ENCODE measurements at places on chromosomes 16 and 17.

GRCh38 chr16:61654962-61655361 is 381.3 kb downstream of the CDH8 start:
- DNase-seq, result no peak

- DNase-seq, result no peak
Measured at GRCh38 chr16:30997725-30998711, 12.4 kb downstream of the STX1B start.

- peak; percentile 69 for DNase-seq
Measured at GRCh38 chr16:52191531-52192134, 355.3 kb downstream of the TOX3 start.

GRCh38 chr17:51722994-51723393 is 435.5 kb downstream of the CA10 start:
- DNase-seq, result no peak

GRCh38 chr17:33980193-33980592 is 274.9 kb upstream of the CCL2 start:
- no peak for DNase-seq

GRCh38 chr16:49504023-49504364 is 130.4 kb downstream of the C16orf78 start:
- DNase-seq, result peak; percentile 42

DNA sequence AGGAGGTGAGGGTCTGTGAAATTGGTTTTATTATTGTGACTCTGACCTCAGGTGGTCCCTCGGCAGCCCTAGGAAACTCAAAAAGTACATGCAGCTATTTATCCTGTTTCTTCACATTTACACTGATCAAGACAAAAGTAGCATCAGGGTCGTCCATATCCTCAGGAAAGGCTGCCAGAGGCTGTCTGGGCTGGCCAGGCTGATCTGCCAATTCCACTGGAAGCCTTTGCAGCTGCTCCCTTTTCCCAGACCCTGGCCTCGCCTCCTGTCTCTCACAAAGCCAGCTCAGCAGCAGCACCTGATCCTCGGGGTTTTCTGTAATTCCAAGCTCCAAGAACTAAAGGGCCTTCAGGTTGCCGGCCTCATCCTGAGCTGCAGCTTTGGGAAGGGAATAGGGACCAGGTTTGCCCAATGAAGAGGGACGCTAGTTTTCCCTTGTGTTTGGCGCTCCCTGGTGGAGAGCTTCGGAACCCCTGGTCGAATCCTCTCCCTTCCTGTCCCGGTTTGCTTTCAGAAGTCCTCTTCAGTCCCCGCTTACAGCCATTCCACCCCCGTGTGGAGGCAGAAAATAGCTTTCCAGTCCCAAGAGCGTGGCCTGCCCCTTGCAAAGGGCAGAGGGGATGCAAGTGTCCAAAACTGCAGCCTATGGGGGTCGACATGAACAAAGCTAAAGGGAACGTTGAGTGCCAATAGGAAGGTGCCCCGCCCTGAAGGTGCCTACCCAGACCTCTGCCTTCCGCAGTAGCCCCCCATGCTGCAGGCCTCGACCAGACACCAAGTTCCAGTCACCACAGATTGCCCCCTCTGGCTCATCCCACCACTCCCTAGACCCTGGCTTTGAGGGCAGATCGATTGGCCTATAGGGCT is 13.4 kb downstream of the MFSD6L start:
- DNase-seq, result peak; percentile 46

DNA sequence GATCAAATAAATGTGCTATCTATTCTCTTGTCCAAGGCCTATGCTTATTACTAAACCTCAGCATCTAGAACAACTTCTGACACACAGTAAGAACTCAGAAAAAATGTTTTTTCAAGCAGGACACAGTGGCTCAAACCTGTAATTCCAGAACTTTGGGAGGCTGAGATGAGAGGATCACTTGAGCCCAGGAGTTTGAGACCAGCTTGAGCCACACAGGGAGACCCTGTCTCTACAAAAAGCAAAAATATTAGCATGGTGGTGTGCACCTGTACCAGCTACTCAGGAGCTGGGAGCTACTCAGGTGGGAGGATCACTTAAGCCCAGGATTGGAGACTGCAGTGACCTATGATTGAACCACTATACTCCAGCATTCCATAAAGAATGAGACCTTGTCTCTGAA is 32.5 kb downstream of the USP32 start:
- no peak for DNase-seq

DNA sequence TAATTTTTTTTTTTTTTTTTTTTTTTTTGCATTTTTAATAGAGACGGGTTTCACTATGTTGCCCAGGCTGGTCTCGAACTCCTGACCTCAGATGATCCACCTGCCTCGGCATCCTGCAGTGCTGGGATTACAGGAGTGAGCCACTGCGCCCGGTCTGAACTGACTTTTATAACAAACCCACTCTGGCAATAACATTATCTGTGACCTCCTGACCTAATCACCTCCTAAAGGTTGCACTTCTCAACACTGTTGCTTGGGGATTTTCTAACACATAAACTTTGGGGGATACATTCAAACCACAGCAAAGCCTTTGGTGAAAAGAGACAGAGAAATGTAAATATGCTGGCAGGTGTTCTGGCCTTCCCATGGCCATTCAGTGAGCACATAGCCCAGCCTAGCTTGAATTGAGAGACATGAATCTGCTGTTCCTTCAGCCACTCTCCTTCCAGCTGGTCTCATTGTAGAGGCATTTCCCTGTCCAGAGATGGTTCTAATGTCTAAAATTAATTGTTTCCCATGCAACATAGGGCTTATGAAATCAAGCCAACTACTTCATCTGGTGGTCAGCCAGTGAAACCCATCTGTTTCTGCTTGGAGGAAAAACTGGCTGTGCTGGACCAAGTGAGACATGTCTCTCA is 28.3 kb downstream of the LYRM1 start:
- DNase-seq, result no peak

DNA sequence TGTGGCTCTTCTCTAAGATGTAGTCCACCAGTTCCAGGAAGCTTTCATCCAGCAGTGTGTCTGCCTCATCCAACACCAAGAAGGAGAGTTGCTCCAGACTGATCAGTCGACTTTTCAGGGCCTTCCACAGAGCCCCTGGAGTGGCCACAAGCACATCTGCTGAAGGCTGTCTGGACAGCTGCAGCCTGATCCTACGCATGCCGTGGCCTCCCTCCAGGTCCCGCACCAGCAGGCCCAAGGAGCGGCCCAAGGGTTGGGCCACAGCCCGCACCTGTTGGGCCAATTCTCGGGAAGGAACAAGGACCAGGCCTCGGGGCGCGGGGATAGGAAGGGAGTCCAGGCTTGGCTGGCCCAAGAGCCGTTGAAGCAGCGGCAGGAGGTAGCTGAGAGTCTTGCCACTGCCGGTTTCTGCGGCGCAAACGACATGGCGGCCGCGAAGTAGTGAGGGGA is 729 bp downstream of the DDX28 start:
- no peak for DNase-seq

DNA sequence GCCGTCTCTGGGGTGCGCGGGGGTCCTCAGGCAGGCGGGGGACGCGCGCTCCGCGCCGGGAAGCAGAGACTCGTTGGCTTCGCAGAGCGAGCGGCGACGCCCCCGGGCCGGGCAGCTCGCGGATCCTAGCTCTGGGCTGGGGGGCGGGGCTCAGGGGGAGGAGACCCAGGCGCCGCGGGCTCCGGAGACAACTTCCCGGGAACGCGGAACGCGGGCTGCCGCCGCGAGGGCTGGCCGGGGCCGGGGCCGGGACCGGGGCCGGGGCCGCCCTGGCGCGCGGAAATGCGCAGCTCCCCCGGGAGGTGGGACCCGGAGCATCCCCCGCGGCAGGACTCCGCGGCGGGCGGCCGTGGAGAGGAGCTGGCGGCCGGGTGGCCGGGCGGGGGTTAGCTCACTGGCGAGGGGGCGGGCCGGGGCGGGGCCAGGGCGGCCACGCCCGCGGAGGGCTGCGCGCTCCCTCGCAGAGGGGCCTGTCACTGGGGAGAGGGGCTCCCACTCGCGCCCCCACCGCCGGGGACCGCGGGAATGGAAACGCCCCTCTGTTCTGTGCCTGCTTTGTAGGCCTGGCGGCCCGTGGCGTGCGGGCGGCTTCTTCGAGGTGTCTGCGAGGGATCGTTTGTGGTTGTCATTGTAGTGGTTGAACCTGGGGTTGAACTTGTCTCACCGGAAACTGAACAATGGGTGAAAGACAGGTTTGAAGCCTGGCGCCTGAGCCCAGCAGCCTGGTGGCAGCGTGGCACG is at the start of gene GAS7:
Gene GAS7 (minus strand): TSS at position 98 of the 741 bp plus-strand sequence.
- peak; percentile 81 for DNase-seq

DNA sequence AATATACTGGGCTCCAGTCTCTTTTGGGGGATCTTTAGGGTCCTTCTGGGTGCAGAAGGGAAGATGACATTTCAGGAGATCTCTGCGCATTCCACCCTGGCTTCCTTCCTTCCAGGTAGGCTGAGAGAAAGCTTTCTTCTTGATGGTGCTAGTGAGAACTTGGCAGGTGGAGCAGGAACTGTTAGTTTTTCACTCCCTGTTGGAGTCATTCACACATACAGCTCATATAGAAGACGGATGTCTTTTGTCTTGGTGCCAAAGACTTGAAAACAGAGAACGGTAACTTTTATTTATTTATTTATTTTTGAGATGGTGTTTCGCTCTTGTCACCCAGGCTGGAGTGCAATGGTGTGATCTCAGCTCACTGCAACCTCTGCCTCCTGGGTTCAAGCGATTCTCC is 43.9 kb downstream of the PITPNC1 start:
- no peak for DNase-seq

DNA sequence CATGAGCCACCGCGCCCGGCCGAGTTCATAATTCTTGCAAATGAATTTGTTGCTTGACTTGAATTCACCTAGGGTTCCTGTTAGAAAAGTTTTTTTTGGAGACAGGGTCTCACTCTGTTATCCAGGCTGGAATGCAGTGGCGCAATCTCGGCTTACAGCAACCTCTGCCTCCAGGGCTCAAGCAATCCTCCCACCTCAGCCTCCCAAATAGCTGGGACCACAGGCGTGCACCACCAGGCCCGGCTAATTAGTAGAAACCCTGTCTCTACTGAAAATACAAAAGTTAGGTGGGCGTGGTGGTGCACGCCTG is 99.8 kb downstream of the MYH11 start:
- DNase-seq, result no peak

DNA sequence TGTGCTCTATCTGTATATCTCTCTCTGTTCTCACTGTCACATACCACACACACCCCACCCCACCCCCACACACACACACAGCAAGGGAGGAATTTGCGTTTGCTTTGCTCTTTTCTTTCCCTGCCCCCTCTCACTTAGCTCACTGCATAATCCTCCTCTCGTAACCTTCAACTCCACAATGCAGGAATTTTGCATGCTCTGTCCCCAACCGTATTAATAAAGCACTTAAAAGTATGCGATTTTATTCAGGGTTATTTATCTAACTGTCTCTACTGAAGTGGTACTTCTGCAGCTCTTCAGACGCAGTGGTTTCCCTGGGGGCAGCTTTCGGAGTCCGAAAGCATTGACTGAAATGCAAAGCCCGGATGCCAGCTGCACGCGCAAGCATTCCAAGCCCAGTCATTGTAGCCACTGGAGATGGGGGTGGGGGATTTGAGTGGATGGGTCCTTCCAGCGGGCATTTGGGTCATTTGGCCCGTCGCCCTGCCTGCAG is 105.4 kb upstream of the RBFOX1 start:
- no peak for DNase-seq

DNA sequence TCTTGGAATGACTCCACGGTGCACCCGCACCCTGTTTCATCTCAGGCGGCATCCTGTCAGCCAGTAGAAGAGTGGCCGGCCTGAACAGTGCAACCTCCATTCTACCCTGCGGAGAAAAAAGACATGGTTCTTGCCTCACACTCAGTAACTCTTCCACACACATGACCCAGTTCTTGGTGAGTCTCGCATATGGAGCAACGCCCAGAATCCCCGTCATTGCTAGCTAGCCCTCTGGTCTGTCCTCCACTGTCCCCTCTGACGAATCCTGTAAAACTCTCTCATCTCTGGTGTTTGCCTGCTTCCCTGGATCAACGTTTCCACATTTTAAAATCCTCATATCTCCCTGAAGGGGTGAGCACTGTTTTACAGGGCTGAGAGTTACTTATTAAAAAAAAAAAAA is 4.2 kb upstream of the RDM1 start:
- DNase-seq, result no peak

DNA sequence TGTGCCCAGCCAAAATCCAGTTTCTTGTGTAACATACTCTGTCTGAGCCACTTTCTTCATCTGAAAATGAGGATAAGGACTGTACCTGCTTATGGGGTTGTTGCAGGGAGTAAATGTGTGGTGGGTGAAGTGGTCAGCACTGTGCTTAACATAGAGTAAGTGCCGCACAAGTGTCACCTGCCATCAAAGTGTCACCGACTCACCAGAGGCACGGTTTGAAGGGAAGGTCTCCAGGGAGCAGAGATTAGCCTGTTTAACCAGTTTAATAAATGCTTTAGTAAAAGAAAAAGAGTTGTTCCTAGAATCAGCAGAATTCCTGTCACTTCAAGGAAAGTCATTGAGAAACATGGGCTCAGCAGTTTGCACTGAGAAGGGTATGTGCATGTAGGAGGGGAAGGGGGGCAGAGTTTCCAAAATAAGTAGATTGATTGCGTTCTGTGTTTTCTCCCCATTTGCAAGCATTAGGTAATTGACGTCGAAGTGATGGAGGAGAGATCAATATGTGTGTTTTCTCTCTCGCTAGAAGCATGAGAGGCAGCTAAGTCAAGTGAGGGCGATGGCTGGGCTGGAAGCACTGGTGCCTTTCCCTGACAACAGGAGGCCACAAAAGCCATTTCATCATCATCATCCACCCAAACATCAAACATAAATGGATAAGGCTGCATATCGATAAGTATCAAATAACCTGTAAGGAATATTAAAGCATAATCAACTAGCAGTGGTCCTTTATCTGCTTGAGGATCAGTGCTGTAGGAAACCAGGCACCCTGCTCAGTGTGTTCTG is 19.1 kb downstream of the FAM20A start:
- no peak for DNase-seq

GRCh38 chr16:16992975-16993765 is 477.6 kb downstream of the XYLT1 start:
- DNase-seq, result no peak

DNA sequence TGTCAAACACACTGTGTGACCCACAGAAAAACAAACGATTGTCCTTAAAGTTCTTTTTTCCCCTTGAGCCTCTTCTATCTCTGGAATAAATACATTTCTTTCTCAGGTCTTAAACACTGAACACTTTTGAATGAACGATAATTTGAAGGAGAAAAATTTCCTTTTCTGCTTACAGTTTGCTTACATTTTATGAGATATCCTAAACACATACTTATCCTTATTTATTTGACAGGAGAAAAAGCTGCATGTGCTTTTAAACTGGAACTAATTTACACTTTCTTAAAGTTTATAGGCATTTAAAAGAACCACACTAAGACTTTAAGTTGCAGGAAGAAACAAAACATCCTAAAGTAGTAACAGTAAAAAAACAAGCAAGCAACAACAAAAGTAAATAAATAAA is 4.7 kb upstream of the IGF2BP1 start:
- DNase-seq, result no peak

DNA sequence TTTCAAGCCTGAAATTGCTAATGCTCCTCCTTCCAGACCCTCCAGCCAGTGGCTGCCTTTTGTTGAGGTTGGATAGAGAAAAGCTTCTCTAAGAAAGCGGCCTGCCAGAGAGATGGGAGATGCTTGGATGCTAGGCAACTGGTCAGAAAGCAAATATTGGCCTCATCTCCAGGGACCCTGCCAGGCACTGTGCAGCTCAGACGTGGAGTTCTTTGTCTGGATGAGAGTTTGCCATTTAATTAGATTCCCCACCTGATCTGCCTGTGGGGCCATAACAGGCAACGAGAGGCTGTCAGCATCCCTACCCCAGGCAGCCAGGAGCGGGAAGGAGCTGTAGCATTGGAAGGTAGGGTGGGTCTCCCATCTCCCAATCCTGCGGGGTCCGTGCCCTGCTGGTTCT is 52.7 kb downstream of the ASIC2 start:
- no peak for DNase-seq
